ENCODE measurements at places on chromosomes 11 and 22.
A peak's percentile ranks its signal among the peaks of the same experiment; 100 is the strongest.

- DNase-seq, result no peak
These were observed 238.4 kb downstream of the BRD1 start for GRCh38 chr22:49589301-49589700.

GRCh38 chr11:12421386-12421785, 44.0 kb downstream of the PARVA start:
- no peak for DNase-seq

GRCh38 chr11:132028380-132029240, 658.2 kb downstream of the NTM start:
- DNase-seq, result no peak

- DNase-seq, result no peak
These were observed 78.4 kb downstream of the CDKN1C start for GRCh38 chr11:2807025-2807681.

GRCh38 chr11:119578521-119579191, 150.3 kb downstream of the NECTIN1 start:
- DNase-seq, result no peak

DNA sequence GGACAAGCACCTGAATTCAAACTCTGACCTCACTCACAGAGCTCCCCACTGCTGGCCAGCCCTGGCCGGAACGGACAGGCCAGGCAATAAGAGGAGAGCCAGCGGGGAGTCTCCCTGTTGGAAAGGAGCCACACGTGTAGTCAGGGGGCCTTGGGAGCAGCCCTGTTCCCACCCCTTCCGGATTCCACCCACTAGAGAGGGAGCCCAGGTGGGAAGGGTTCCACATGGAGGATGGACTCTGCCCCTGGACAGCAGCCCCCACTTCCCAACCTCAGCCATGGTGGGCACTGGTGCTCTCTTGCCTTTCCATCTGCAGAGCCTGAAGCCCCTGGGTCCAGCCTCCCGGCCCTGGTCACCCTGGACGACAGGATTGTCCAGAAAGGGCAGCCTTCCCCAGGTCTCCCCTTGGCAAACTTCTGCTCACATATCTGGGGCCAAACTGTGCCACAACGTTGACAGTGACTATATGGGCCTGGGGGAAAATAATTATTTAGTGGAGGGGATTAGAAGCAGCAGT, 7.5 kb upstream of the APOBEC3A start:
- DNase-seq, result no peak

DNA sequence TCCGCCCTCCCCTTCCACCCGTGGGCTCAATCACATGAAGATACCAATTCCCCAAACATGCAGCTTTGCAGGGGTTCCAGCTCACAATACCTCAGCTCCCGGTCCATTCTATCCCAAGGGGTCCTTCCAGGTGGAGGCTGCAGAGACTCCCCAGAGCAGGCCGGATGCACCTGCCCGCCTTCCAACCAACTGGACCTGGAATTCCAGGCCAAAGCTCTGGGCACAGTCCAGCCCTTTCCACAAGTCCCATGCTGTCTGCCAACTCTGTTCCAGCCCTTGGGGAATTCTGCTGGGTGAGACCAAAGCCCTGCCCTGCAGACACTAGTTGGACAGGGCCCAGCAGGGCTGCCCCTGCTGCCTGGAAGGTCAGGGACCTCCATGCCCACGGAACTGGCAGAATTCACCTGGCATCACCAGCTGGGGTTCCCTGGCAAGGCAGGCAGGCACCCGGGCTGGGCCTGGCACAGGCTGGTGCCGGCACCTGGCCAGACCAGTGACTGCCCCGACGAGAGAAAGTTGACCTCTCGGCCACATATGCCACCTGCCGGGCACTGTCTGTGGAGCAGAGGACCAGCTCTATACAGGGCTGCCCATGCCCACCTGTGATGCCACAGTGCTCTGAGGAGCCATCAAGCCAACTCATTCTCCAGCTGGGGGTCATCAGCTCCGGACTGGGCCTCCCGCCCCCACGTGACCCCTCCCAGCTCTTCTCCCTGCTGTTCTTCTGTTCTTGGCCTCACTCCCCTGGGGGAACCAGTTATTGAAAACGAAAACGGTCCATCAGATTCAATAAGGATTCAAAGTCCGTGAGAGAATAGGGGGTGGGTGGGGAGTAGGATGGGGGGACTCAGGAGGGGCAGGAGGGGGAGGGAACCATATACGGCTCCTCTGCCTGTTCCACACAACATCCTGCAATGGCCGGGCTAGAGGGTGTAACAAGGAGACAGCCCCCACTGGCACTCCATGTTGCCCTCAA, 4.7 kb downstream of the SYT7 start:
- DNase-seq, result no peak

DNA sequence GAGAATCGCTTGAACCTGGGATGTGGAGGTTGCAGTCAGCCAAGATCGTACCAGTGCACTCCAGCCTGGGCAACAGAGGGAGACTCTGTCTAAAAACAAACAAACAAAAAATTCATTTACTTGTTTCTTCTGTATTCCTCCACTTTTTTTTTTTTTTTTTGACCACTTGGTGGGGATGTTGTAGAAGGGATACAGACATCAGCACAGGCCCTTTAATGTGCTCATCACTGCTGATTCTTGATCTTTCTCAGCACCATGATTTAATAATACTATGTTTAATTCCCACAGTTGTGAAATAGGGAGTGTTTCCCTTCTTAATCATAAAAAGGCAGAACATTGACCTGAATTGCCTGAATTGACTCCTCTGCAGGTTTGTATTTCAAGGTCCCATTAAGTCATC, 4.5 kb downstream of the TTC9C start:
- no peak for DNase-seq

- DNase-seq, result no peak
These were observed 13.0 kb downstream of the JHY start for GRCh38 chr11:122895563-122895962.

- peak; percentile 19 for DNase-seq
These were observed at the start of gene MN1 for GRCh38 chr22:27801616-27802345. Gene MN1, minus strand, starts transcription at chr22:27801756. Its CDS starts 1,213 bp downstream, at chr22:27800543.

DNA sequence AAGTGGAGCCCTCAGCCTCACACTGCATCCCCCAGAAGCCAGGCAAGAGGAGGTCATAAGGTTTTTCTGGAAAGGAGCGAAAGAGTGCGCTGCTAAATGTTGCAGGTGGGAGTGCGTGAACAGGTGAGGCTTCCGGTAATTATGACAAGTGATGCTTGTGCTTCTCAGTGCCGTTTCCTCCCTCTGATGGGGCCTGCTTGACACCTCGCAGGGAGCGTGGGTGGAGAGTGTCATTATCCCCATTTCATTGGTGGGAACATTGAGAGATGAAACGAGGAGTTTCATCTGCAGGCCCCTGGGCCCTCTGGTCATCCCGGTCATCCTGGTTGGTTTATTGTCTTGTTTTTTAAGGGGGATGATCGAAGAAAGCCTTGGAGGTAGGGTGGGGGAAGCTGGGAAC, 57.5 kb downstream of the BCR start:
- DNase-seq, result no peak

GRCh38 chr11:2088284-2088683, 50.9 kb downstream of the IGF2 start:
- DNase-seq, result no peak

DNA sequence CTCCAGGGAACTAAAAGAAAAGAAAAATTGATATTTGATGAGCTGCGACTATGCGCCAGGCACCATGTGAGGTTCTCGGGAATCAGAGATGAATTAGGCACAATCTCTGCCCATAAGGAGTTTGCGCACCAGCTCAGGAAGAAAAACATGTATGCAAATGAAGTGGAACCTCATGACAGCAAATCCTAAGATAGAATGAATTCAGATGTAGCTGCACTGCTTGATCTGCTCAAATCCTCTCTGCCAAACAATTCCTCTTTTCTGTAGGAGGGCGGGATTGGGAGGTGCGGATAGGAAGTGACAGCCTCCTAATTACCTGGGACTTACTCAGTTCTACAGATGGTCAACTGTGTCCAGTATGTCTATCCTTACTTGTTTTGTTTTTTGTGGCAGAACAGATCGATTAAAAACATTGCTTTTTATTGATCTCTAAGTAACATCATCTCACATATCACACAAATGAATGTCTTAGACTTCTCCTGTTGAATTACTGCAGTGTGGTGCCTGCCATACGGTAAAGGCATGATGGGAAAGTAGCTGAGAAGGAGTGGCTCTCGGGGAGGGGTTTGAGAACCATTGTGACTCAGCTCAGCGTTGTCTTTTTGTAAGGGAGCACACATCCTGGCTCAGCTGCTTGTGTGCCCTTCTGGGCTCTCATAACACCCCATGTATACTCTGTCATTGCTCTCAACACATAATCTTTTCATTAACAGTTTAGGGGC, 13.9 kb downstream of the CRTAM start:
- DNase-seq, result no peak

DNA sequence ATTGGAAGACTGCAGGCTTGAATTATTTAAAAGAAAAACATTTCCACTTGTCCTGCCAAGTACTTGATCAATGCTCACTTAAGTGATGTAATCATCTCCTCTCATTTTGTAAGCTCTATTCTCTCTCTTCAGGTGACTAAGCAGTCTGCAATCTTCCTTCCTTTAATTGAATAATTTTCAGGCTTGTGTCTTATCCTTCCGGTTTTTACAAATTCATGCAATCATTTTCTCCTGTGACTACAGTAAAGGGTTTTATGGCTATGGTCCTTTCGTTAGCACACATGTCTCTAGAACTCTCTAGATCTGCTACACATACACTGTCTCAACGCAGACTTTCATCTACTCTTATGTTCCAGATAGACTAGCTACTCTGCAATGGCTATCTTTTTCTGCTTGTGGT, 12.6 kb upstream of the UPB1 start:
- no peak for DNase-seq

GRCh38 chr11:10476927-10477689, 22.0 kb downstream of the AMPD3 start:
- no peak for DNase-seq

DNA sequence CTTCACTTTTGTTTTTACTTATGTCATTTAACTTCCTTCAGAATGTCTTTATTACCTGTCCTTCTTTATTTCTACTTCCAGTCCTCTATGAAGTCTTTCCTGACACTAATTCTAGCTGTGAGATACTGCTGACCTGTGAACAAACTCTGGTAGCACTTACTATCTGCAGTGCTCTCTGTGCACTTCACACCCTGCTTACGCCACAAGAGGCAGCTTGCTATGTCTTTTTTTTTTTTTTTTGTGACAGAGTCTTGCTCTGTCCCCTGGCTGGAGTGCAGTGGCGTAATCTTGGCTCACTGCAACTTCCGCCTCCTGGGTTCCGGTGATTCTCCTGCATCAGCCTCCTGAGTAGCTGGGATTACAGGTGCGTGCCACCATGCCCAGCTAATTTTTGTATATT, 10.7 kb downstream of the STIM1 start:
- DNase-seq, result no peak

DNA sequence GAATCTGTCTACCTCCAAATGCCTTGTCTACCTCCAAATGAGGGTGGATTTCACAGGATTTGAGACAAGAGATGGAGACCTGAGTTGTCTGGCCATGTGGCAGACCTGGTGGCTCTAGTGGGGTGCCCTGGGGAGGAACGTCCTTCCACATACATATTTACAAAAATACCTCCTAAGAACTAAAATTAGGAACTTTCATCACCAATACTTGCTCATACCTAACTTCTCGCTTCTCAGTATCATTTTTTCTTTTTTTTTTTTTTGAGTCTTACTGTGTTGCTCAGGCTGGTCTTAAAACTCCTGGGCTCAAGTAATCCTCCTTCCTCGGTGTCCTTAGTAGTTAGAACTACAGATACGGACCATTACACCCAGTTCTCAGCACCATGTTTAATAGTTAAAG, 117.9 kb downstream of the MED15 start:
- no peak for DNase-seq
